Muscle of leg (tissue), 16 donors: ENCODE measurements at places on chromosomes 2 and 18. TPM values are rescaled to one million over a fixed set of nuclear protein-coding genes. Genes with fewer than 3 reads are reported as not detected.

Gene PLEK
- total RNA-seq: 4.4 TPM

Gene SCLY
- 8.2 TPM for total RNA-seq

DNA sequence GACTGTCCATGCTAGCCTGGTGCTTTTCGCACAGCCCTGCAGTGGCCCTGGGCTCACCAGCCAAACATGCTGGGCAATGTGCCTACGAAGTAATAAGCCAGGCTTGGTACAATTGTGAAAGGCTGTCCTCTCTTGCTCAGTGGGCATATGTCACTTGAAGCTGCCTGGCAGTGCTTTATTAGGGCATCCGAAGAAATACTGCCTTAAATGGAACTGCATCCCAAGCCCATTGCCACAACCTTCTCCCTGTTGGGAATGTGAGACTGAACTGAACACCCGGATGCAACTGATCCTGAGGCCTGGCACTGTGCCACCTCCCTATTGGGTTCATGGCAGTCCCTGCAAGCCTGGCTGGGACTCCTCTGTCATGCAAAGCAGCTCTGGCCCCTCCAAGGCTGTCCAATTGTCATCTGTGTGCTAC, 15.9 kb downstream of the CAPG start:
- H3K4me1 ChIP-seq: peaks cover 7% of the 10 kb centered on the region
- no peak overlapping the region for H3K4me3 ChIP-seq
- H3K27me3 ChIP-seq: no peaks in the 10 kb centered on the region

DNA sequence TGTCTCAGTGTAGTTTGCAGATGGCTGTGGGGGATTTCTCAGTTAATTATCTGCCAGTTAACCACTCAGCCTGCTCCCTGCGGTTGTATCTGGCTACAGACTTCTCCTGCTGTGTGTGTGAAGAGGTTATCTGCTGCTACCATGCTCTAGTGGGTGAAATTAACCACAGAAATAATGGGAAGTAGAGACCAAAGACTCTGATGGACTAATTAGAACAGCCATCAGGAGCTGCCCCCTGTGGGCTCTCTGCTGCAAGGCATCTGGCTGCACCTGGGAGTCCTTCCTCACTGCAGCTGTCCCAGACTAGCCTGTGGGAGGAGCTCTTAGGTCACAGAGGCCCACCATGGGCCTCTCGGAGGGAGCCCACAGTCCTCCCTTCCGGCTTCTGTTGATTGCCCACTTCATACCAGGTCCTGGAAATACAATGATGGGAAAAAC, 66.6 kb downstream of the CTIF start:
- no peaks in the 10 kb centered on the region for H3K36me3 ChIP-seq
- no peak for DNase-seq
- no peak overlapping the region for H3K4me3 ChIP-seq
- H3K27ac ChIP-seq: no peak overlapping the region
- no peaks in the 10 kb centered on the region for H3K27me3 ChIP-seq

- no peak overlapping the region for H3K4me3 ChIP-seq
- no peak for DNase-seq
- peaks cover 10% of the 10 kb centered on the region for H3K4me1 ChIP-seq
These were observed 127.8 kb downstream of the TPO start for GRCh38 chr2:1541040-1541439.

Gene RALBP1
- 37.5 TPM for total RNA-seq

Gene SIX2
- 3.3 TPM for total RNA-seq

Gene CFAP65
- not detected for total RNA-seq
